ENCODE measurements at places on chromosomes 5 and 9.

DNA sequence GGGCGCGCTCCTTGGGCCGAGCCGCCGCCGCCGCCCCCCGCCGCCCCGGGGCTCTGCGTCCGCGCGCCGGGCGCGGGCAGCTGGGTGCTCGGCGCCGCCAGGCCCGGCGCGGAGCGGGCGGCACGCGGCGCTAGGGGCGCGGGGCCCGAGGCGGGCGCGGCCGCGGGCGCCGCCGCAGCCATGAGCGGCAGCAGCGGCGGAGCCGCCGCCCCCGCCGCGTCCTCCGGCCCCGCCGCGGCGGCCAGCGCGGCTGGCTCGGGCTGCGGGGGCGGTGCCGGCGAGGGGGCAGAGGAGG lies 351 bp downstream of the TRIO start:
- DNase-seq = no peak

- DNase-seq = no peak
Observed at GRCh38 chr5:173217626-173218397, 17.2 kb downstream of the NKX2-5 start.

DNA sequence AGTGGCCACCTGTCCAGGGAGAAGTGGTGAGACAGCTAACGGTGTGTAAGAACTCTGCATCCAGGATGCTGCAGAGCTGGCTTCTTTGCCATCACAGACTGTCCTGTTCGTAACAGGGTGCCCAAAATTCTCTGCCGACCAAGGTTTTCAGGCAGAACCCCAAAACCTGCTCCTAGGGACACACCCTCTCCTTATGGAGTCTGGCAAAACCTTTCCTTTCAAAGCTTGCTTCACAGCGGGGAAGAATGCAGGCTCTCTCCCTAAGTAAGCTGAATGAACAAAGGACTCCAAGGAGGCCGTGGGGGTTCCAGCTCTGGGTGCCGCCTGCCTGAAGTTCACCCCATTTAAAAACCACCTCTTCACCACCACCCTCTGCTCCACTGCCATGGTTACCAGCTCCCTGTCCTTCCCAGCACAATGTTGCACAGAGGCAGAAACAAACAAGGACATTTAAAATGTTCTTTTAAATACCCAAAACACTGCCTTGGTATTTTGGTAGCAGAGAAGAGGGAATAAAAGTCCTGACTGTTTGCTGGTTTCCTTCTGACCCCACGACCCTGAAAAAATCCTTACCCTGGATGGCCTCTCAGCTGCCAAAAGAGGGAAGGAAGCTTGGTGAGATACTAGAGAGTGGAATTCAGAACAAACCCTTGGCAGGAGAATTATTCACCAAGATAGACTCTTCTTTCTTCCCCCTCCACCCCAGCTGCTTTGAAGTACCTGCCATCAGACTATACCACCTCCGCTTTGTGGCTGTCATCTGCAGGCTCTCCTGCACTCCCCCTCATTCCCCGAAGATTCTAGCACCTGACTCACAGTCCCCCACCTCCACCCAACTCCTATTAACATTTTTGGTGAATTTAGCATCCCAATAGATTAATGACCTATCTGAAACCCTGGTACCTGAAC lies 7.1 kb upstream of the KLF9 start:
- no peak for DNase-seq

DNA sequence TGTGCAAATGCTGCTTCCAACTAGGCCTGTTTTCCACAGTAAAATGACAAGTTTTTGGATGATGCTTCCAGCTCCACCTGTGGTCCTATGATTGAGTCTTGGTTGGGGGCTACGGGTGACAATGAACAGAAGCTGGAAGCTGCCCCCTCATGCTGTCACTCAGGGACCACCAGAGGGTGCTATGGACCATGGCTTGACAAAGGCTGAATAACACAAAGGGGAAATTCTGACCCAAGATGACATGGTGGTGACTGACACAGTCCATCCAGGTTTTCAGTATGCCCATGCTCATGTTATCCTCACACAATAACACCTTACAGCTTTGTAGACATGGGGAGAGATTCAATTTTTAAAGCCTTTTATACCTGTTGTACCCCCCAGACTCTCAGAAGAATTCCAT lies 23.9 kb upstream of the SAP30L start:
- no peak for DNase-seq

DNA sequence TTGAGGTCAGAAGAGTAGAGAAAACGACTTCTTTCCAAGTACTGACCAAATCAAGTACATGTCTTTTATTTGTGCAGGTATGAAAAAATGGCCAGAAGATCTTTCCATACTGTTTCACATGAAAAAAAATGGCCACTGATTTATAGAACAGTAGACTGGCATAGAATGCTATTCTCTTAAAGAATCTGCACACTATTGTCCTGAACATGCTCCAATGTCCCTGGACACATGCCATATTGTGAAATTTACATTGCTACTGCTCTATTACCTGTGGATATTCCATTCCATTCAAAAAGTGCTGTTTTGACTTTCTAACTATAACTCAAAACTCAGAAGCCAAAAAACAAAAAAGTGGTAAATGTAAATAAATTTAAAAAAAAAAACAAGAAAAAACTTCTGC lies 60.6 kb downstream of the FBXL17 start:
- DNase-seq = no peak

DNA sequence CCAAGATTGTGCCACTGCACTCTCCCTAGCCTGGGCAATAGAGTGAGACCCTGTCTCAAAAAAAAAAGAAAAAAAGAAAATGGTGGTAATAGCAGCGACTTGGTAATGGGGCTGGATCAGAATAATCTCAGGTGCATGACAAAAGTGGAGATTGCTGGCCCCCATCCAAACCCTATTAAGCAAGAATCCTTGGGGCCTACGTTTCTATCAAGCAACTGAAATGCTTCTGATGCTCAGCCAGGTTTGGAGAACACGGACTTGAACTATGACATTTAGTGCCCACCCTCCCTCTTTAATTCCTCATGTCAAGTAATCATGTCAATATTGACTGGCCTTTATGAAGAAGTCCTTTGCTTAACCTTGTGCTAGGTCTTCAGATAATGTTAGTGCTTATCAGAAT lies 6.6 kb downstream of the C5orf52 start:
- no peak for DNase-seq
